Liver (tissue), 10 donors: ENCODE measurements at places on chromosomes 7 and 10. TPM values are rescaled to one million over a fixed set of nuclear protein-coding genes. Genes with fewer than 3 reads are reported as not detected.

The LMOD2 gene
- not detected for total RNA-seq

The ZNF679 gene
- not detected for total RNA-seq

The NPSR1 gene
- total RNA-seq, result not detected

The CUZD1 gene
- total RNA-seq, result 0.17 TPM

The PAX4 gene
- not detected for total RNA-seq
